GM23248 (cell line): ENCODE measurements at places on chromosomes 6 and 20. TPM values are rescaled to one million over a fixed set of nuclear protein-coding genes. Genes with fewer than 3 reads are reported as not detected.

DNA sequence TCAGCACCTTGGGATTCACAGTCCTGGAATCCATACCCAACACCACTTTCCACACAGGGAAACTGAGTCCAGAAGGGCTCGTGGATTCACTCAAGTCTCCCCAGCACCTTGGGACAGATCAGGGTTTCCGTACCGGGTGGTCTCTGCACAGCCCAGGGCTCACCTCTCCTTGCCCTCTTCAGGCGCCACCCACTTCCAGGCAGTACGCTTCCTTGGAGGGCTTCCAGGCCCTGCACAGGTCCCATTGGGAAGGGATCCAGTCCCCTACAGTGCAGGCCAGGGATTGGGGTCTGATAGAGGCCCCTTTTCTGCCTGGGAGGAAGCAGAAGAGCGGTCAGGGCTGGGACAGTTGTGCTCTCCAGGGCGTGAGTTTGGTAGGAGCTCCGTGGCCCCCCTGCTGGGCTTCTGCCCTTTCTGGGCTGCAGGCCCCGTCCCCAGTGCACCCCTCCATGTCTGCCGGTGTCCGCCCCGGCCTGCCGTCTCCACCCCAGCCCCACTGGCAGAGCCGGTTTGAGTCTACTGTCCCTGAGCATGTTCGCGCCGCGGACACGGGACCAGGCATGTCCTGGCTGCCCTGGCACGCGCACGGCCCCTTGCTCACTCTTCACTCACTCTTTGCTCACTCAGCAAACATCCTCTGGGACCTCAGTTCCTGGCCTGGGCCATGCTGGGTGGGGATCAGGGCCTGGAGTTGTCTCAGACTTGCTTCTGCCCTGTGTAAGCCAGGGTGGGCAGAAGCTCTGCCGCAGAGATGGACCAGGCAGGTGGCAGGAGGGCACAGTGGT is 12.6 kb downstream of the SRC start:
- DNase-seq, result peak; percentile 77

The LGSN gene
- not detected in 2 replicates for total RNA-seq

The ZBP1 gene
- total RNA-seq, result not detected in 2 replicates

The ZHX3 gene
- total RNA-seq, result 37.3 and 38.5 TPM in 2 replicates

GRCh38 chr6:80642452-80642851 is 536.0 kb downstream of the BCKDHB start:
- peak; percentile 72 for DNase-seq

DNA sequence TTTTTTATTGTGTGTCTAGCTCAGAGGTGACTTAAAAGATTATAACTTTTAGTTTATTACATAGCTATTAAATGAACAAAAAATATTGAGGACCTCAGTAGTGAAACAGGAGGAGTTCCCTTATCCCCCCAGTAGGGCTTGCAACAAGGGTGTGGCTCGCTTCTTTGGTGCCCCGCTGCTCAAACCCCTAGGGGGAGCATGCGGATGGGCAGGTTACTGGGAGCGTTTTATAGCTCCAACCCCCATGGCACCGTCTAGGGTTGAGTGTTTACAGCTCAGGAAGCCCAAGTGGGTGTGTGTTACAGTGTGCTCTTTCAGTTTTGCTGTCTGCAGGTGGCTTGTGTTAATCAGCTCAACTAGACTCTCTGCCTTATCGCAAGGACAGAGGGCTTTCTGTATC is 1513.7 kb downstream of the GRIK2 start:
- DNase-seq, result no peak

The NRSN1 gene
- total RNA-seq, result not detected in 2 replicates

DNA sequence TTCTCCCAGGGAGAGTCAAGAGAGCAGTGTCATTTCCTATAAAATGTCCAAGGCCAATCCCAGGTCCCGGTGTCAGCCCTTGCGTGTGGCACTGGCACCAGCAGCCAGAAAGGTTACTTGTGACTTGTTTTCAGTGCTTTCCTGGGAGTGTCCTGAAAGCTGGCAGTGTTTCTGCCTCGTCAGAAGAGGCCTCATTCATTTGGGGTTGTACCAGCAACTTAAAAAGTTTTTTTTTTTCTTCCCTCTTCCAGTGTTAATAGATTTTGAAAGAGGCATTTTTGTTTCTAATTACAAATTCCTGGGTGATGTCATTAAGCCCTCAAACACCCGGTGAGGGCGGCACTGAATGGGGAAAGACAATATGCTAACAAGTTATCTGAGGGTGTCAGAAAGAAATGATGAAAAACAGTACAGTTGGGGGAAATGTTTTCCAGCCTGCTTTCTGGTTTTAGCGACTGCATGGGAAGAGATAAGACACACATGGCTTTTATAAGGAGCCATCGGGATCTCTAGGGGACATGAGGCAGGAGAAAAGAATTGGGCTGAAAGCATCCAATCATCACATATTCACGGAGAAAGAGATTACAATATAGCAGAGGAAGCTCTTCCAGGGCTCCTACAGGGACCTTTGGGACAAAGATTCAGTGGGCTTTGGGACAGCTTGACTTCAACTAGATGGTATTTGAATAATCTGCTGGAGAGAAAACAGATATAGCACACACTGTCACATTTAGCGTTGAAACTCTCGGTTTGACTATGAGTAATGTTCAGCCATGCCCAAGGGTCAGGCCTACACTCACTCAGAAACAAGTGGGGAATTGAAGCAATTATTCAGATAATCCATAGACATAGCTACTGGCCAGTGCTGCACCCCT is 153.0 kb downstream of the BCAS1 start:
- DNase-seq, result peak; percentile 90

The KCNK5 gene
- not detected in 2 replicates for total RNA-seq

The PGC gene
- total RNA-seq, result not detected in 2 replicates

The CALHM4 gene
- total RNA-seq, result not detected in 2 replicates

The CDH26 gene
- total RNA-seq, result not detected in 2 replicates

DNA sequence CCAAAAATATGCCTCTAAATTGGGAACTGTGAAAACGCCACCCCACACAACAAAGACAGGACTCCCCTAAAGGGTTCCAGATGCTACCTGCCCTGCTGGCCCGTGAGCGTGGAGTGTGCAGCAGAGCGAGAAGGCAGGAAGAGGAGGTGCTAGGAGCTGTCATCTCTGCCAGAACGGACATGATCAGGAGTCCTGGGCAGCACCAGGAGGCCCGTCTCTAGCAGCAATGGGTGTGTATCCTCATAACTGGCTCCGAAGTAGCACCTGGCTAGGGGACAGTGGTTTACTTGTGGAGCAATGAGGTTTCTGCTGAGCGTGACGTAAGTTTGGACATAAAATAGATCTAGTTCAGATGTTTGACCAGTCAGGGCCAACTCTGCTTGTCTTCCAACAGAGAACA is 226.0 kb downstream of the CDH4 start:
- peak; percentile 10 for DNase-seq

DNA sequence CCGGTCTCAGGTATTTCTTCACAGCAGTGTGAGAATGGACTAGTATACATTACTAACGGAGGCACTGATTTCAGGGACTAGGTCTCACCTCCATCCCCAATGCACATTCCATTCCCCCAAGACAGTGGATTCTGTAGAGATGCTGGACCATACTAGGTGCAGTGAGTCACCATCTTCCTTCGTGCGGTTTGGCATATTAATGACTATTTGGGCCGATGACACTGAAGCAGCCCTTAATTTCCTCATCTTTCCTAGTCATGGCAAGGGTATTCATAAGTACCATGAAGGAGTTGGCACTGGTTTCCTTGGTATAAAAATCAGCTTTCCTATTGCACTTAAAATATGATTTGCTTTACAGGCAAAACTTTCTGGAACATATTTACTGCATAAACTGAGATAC is 121.4 kb upstream of the TRAF3IP2 start:
- peak; percentile 98 for DNase-seq

GRCh38 chr20:20859510-20859909 is 147.1 kb upstream of the RALGAPA2 start:
- no peak for DNase-seq

The BEND6 gene
- total RNA-seq, result 20.6 and 24.6 TPM in 2 replicates

The C6orf15 gene
- not detected in 2 replicates for total RNA-seq

- peak; percentile 17 for DNase-seq
Observed at GRCh38 chr6:108697561-108698161, 136.9 kb downstream of the FOXO3 start.

The HDGFL1 gene
- not detected in 2 replicates for total RNA-seq

The SLC35F1 gene
- 0.76 TPM in 1 of 2 replicates, not detected in the other for total RNA-seq
